ENCODE measurements at places on chromosomes 1 and 21. TPM values are rescaled to one million over a fixed set of nuclear protein-coding genes. Genes with fewer than 3 reads are reported as not detected.
A peak's percentile ranks its signal among the peaks of the same experiment; 100 is the strongest.

GRCh38 chr21:44996983-44997936, 57.4 kb downstream of the SLX9 start:
- no peak for DNase-seq

GRCh38 chr1:61951731-61952580, 209.7 kb downstream of the PATJ start:
- peak; percentile 72 for DNase-seq

DNA sequence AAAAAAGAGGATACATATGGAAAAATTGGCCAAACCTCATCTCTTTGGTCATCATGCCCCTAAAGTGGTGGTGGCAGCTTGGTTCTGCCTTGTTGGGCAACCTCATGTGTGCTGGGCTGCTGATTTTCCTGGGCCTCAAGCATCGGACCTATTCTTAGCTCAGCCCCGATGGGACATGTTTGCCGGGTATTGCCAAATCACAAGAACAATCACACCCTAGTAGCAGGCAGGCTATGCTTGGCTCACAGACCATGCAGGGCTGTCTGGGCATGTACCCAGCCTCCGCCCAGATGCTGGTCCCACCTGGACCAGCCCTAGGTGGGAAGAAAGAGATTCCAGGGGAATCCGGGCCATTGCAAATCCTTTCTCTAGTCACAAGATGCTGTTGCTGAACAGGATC, 189.4 kb upstream of the FGGY start:
- no peak for DNase-seq

RSPH1 gene
- 2.2 TPM for total RNA-seq

DNA sequence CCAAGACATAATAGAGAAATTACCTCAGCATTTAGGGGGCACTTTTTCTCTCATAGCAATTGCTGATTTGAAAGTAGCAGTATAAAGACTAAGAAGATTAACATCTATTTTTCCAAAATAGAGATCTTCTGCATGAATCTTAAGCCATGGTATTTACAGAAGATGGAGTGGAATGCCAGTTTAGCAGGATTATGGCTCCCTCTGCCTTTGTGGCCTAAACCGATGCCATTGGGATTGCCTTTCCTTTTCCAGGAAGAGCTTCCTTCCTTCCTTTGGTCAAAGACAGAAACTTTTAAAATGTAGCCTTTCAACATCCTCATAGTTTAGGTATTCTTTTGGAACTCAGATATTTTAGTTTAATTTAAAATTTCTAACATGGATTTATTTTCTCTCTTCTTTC, 39.4 kb downstream of the CFHR5 start:
- no peak for DNase-seq

GRCh38 chr1:225817611-225818061, 7.7 kb downstream of the EPHX1 start:
- DNase-seq = peak; percentile 77

DCST1 gene
- not detected for total RNA-seq

NCF2 gene
- total RNA-seq = not detected

GRCh38 chr1:85201340-85202091, 700 bp upstream of the SYDE2 start:
- DNase-seq = peak; percentile 95

FALEC gene
- not detected for total RNA-seq

GRCh38 chr1:114122941-114123618, 30.6 kb downstream of the SYT6 start:
- DNase-seq = no peak

LRRC8C gene
- total RNA-seq = 3.6 TPM

DNA sequence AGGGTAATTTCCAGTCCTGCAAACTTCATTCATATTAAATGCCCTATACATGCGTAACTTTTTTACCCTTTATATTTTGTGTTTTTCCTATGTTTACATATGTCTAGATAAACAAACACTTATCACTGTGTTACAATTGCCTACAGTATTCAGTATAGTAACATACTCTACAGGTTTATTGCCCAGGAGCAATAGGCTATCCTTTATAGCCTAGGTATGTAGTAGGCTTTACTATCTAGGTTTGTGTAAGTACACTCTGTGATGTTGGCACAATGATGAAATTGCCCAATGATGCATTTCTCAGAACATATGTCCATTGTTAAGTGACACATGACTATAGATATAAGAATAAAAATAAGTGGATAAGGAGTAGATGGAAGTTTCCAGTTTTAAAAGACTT, 345.5 kb upstream of the C1orf87 start:
- no peak for DNase-seq

- peak; percentile 91 for DNase-seq
Measured at GRCh38 chr1:53115403-53116306, 26.8 kb downstream of the SLC1A7 start.

DNA sequence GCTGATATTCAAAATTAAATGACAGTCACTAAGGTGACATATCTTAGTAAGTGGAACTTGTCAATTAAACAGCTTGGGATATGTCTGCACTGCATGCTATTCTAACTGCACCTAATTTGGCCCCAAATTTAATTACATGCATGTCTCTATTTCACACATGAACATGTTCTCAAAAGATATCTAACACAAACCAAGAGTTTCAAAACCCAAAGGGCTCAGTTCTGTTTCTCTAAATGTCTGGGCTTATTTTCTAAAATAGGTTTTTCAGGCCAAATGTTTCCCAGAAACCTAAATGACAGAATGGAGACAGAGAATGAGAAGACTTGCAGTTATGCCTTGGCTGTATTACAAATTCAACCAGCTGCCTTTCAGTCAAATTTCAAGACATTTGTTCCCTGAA, 11.3 kb downstream of the RAB29 start:
- DNase-seq = no peak

DNA sequence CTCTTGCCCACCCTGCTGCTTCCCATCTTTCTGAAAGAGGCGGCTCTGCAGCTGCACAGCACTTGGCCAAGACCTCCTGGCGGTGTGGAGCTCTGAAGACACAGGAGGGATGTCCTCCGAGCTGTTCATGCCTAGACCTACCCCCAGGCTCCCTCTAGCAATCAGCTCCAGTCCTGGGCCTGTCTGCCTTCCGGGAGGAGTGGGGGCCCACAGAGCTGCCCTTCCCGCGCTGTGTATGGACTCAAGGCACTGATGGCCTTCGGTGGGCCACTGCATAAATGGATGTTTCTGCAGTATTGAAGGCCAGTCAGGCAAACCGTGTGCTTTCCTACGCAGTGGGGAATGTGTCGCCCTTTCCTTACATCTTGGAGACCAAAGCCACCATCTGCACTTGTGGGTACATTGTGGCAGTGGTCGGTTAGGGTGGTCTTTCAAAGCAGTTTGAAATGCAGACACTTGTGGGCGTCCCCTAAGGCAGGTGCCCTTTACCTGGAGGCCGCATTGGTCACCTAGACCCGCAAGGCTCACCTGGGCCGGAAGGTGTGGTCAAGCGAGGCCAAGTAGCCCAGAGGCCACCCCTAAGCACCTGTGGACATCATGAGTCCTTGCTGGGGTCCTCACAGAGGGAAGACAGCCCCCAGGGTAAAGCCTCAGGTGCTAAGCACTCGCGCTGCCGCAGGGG, 912 bp upstream of the PKNOX1 start:
- DNase-seq = peak; percentile 63

DNA sequence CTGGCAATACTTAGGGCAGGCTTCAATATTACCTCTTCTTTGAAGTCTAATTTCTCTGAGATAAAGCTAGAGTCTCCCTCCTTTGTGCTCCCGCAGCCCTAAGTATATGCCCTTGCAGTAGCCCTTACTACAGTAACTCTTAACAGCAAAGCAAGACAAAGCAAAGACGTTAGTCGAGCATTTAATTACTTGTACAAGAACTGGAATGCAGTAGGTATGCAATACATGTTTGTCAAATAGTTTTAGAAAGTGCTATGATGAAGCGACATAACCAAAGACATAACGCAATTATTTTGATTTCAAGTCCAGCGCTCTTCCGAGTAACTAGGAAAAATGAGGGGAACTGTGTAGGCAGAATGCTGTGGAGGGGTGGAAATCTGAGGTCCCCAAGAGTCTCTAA, 1.6 kb downstream of the P3H1 start:
- DNase-seq = no peak
